ENCODE measurements at places on chromosomes 7 and 10.

DNA sequence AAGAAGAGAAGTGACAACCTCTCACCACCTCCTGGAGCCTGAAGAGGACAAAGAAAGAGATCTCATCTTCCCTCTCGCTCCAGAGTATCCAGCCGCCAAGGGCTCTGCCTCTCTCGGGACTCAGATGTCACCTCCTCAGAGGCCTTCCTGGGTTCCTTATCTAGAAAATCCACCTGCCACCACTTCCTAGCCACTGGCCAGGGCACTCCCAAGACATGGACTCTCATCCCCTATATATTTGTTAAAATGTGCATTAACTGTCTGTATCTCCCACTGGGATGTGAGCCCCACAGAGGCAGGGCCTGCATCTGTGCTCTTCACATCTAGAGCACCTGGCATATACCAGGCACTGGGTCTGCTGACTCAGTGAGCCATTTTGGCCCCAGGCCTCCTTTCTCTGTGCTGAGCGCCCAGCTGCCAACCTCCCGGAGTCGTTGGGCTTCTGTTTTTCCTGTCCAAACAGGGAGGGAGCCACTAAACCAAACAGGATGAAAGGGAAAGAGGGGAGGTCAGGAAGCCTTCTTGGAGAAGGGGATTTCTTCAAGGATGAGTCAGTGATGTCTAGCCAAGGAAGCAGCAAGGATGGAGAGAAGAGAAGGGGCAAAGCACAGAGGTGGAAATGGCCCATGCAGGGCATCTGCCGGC lies 58.9 kb downstream of the KCNMA1 start:
- DNase-seq = no peak

DNA sequence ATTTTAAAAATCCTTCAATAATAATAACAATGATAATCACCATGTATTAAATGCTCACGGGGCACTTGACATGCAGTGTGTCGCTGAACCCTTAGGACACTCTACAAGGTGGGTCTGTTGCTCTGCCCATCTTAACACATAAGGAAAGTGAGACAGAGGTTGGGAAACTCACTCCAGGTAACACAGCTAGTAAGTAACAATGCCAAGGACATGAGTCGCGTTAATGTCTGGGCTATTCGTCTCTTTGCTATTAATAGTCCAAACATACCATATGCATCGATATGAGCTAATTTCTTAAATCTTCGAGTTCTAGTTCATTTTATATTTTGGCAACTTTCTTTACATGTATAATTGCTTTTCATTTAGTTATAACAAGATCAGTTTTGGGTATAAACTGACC lies 79.5 kb downstream of the BEND7 start:
- DNase-seq = no peak

DNA sequence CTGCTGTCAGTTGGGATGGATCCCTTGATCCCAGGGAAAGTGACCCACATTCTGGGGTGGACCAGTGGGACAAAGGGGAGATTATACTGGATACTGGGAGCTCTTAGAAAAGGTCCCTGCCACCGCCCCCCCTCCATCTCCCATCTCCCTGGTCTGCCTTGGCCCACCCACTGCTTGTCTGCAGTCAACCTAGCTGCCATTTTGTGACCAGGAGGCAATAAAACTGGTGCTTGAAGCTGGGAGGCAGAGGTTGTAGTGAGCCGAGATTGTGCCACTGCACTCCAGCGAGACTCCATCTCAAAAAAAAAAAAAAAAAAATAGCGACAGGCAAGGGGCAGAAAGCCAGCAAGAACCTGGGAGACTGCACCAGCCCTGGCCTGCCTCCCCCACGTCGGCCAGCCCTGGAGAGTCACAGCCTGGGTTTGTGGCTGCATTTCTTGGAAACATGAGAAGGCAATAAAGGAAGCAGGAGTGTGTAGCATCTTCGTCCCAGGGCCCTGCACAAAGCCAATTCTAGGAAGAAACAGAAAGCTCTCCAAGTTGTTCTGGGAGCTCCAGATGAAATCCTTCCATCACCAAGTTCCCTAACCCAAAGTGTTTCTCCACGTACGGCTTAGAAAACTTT lies 4.7 kb upstream of the ARPC1B start:
- no peak for DNase-seq

- no peak for DNase-seq
Measured at GRCh38 chr7:106590209-106590816, 70.6 kb downstream of the CCDC71L start.

DNA sequence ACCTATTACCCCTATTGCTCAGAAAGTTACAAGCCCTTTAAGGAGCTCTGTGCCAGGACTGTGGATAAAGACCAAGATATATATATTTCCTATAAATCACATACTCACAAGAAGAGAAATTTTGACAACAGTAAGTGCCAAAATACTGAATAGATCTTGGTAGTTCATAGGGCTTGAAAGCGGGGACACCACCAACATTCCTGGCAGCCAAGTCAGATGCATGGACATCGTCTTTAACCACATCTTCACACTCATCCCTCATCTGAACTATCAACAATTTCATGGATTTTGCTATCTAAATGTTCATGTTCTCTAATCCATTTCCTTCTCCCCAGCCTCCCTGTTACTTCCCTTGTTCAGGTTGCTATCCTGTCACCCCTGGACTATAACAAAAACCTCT lies 67.5 kb upstream of the LRRC17 start:
- no peak for DNase-seq

GRCh38 chr10:37819797-37820196 lies 37.6 kb downstream of the ZNF248 start:
- DNase-seq = no peak

- no peak for DNase-seq
Measured at GRCh38 chr10:25811052-25811685, 122.9 kb upstream of the MYO3A start.

DNA sequence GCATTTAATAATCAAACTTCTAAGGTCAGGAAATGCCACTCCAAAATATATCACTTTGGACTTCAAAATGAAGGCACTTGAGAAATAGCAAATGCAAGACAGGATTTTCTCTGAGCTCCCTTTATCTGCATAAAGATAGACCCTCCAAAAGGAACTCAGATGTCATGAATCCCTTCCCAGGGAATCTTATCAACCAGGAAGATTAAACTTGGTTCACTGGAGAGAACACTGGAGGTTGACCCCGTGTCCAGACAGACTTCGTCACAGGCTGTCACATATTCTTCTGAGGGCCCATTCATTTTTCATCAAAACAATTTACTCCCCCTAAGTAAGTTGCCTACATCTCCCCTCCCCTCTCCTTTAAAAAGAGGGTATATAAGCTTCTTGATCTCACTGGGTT lies 21.2 kb downstream of the IFIT3 start:
- no peak for DNase-seq

All from activated T-cell treated with anti-CD3 and anti-CD28 coated beads, Interleukin-2, amount 50 U/mL, for 4 hours (primary cell).